ENCODE measurements at places on chromosomes 11 and 22.

- no peak for DNase-seq
These were observed 624.7 kb upstream of the B3GAT1 start for GRCh38 chr11:135036488-135037297.

DNA sequence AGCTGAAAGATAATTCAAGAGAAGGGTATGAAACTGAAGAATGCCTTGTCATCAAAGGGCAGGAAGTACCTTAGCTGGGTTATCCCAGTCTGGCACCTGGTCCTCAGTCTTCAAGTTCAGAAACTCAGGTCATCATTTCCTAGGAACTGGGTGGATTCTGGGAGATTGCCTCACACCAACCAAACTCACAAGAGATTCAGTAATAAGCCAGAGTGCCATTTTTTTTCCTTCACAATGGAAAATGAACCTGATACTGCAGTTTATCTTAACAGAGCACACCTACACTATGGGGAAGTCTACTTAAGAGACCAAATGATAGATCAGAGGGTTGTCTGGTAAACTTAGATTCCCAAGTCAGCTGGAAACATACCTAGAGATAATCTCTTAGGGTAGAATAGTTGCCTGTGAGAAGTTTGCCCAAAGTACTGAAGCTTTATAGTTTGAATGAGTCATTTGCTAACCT lies 3.8 kb upstream of the BUD13 start:
- no peak for DNase-seq

GRCh38 chr11:63737718-63738117 lies 30.9 kb downstream of the ZFTA start:
- DNase-seq: no peak

DNA sequence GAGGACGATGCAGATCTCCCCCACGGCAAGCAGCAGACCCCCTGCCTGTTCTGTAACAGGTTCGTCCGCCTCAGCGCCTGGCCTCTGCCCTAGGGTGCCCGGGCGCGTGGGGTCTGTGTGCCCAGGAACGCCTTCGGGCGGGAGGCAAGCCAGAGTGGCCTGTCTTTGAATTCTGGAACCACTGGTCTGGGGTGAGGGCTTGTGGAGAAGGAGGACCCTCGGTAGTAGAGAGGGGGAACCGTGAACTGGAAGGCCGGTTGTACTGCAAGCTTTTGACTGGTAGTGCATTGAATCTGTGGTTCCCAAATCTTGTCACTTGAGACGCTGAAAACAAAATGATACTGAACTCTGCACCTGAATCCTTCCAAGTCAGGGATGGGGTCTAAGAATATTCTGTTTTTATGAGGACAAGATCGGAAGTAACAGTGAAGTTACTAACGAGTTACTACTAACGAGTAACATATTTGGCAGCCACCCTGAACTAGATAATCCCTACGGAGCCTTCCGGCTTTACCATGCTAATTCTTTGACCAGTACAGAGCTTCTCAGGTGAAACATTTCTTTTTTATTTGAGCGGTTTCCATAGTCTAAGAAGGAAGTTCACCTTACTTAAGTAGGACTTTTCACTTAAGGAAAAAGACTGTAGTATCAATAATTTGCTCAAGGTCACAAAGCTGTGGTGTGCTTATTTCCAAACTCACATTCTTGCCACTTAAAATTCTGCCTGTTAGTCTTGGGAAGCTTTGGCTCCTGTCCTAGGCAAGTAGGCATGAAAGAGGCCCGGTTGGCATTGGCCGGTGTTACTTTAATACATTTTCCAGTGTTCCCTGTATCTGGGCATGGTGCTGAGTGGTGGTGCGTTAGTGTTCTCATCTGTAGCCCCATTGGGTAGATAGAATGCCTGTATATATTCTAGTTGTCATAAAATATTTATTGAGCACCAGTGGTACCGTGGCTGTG lies 860 bp downstream of the PRMT3 start:
- no peak for DNase-seq

GRCh38 chr11:66328302-66329144 lies 7.7 kb downstream of the RIN1 start:
- DNase-seq: peak; percentile 66

- DNase-seq: peak; percentile 26
These were observed 862 bp upstream of the CENATAC start for GRCh38 chr11:118996926-118997626.

DNA sequence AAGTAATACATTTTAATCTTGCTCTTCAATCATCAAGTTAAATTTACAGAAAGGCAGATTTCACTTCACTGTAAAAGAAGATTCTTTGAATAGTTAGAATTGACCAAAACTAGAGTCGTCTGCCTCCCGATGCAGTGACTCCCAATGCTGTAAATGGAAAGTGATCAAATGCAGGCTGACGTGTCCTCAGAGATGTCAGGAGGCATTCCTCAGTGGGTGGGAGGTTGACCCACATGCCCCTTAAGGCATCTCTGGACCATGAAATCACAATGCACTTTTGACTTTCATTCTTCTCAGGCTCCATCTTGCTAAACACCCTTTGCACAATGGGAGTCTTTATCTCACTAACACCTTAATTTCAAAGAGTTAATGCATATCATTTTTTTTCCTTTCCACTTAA lies 19.0 kb upstream of the CECR2 start:
- DNase-seq: no peak

DNA sequence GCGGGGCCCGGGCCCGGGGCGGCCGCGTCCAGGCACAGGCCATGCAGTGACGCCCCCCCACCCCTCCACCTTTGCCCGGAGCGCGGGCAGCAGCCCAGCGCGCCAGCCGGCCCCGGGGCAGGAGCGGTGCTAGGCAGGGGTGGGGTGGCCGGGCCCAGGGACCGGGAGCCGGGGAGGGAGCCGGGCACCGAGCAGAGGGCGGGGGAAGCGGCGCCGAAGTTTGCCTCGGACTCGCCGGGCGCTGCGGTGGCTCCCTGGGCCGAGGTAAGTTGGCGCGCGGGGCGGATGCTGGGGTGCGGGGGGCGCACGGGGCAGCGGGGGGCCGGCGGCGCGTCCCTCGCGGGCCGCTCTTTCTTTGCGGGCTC lies 332 bp downstream of the TEAD1 start:
- DNase-seq: no peak

GRCh38 chr22:33240888-33241475 lies 182.8 kb upstream of the SYN3 start:
- DNase-seq: no peak

All from stimulated activated CD4-positive, alpha-beta T cell treated with anti-CD3 and anti-CD28 coated beads, Interleukin-12 subunit alpha, Interleukin-12 subunit beta, amount 100 ng/mL, for 24 hours (primary cell).